ENCODE measurements at places on chromosomes 2 and 18. TPM values are rescaled to one million over a fixed set of nuclear protein-coding genes. Genes with fewer than 3 reads are reported as not detected.
A peak's percentile ranks its signal among the peaks of the same experiment; 100 is the strongest.

GRCh38 chr2:230908595-230909191 is 16.3 kb downstream of the GPR55 start:
- DNase-seq, result peak; percentile 70

DNA sequence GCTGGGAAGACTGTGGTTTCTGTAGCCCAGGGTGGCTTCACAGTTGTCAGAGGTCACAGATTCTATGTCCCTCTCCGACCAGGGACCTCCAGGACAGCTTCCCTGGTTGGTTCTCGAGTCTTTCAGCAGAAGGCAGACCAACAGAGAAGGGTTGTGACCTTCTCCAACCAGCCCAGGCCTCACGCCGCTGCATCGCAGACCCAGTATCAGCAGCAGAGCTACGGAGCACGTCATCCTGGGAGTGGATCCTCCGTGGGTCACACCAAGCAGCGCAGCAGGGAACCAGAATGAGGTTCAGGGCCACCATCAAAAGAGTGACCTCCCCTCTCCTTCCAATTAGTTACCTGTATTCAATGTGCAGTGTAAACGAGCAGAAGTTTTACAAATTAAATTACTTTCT is 49.3 kb downstream of the ST3GAL5 start:
- DNase-seq, result no peak

DNA sequence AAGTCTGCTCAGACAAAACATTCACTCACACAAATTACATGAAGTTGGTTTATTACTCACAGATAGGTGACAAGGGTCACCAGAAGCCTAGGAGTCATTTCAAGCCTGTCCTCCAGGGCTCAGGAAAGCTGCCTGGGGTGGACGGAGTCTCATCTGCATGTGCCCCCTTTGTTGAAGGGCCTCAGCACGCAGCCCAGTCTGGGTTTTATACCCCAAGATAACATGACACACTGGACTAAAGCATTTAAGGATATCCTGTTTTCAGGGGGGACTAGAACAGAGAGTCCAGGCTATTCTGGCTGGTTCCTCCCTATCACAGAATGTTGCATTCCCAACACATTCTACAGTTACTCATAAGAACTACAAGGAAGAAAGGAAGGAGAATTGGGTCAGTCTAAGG is 164.7 kb downstream of the MREG start:
- DNase-seq, result no peak

- no peak for DNase-seq
These were observed 110.8 kb downstream of the MCFD2 start for GRCh38 chr2:46804794-46805193.

DNA sequence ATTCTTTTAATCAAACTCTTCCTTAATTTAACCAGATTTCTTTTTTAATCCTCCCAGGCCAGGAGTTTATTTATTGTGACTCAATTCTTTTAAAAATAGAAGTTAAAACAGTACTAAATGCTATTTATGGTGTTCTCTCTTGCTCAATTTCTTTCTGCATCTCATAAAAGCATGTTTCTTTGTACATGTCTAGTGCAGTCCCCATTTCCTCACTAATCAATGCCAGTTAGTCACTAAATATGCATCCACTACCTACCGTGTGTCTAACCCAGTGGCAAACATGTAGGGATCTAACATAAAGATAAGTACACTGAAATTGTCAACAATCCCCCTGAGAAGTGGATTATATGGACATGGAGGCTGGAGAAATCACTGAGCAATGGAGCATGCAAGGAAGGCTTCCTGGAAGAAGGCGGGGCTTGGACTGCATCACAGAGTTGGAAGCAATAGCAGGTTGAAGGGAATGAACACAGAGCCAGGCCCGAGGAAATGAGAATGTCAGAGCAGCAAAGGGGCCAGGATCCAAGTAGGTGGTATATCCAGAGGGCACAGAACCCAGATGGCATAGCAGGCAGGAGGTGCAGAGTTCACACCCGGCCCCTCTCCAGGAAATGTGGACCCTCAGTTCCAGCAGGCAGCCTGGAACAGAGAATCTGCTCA is 105.3 kb upstream of the FOSL2 start:
- no peak for DNase-seq

- no peak for DNase-seq
These were observed 274.8 kb upstream of the NCKAP5 start for GRCh38 chr2:133843091-133843490.

Gene NTSR2
- total RNA-seq, result not detected

Gene KCNS3
- 5.2 TPM for total RNA-seq

Data from HCT116 (cell line).